NCI-H2227 treated with DMSO at 0.1 percent for 48 hours (cell line): ENCODE measurements at places on chromosomes 12 and 14.

- no peak for DNase-seq
These were observed 34.3 kb upstream of the TC2N start for GRCh38 chr14:91901449-91902226.

- no peak for DNase-seq
These were observed at the start of gene EXOC3L4 for GRCh38 chr14:103094406-103095209. TSS of gene EXOC3L4 (plus strand) at chr14:103094725. CDS start at chr14:103100220, 5,495 bp downstream.

GRCh38 chr12:8698132-8698851 is 501 bp downstream of the RIMKLB start:
- DNase-seq: no peak

DNA sequence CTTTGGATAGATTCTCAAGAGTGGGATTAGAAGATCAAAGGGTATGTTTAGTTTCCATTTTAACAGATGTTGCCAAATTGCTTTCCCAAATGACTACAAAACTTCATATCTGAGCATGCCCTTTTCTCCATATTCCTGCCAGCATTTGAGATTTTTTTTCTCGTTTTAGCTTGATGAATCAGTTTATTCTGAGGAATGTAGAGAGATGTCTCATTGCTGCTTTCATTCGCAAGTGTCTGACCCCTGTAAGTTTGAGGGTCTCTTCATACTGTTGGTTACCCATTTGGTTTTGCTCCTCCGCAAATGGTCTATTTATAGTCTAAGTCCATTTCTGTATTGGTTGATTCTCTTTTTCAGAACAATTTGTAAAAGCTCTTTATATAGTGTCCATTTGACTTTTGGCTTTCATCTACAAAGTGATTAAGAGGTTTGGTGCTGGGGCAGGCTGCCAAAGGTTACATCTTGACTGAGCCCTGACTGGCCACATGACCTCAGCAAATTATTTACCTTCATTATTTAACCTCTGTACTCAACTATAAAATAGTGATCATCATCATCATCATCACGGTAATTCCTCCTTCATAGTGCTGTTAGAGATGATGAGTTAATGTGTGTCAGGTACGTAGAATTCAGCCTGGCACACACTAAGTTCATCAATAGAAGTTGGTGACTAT is 33.6 kb downstream of the HCAR2 start:
- no peak for DNase-seq

DNA sequence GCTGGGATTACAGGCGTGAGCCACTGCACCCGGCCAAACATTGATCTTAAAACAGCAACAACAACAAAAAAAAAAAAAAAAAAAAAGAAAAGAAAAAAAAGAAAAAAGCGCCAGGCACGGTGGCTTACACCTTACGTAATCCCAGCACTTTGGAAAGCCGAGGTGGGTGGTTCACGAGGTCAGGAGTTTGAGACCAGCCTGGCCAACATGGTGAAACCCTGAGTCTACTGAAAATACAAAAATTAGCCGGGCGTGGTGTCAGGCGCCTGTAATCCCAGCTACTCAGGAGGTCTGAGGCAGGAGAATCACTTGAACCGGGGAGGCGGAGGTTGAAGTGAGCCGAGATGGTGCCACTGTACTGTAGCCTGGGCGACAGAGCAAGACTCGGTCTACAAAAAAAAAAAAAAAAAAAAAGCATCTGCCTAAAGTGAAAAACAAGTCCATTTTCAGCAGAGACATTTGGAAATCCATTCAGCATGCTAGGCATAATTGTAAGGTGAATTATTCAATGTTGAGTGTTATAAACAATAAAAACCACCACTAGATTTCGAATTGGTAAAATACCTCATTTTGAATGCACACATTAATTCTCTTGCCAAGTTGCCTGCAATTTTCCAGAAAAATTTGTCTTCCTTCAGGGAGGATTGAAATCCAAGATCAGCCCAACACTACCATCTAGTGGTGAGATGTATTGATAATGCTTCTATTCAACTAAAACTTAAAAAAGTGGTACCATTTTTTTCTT is 8.0 kb upstream of the CERS5 start:
- DNase-seq: peak; percentile 25

DNA sequence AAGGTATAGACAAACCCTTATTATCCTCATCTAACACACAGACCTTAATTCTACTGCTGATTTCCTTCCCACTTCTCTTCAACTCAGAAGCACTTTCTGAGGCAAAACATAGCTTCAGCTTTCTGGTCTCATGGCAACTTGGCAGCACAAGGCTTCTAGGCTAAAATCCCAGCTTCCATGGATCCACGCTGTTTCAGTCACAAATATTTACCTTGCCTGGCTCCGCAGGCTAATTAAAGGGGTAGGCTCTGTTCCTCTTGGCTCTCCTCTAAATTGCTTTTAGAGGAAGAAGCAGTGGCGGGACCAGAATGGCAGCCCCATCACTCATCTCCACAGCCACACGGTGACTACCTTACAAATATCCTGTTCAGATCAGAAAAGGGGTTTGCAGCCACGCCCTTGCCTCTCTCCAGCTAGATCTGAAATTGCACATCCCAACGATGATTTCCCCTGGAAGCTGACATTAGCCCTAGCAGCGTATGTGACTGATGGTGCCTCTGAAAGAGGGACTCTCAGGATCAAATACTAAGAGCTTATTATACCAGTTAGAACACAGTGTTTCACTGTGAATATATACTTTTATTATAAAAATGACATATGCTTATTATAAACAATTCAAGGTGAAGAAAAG is 221.5 kb upstream of the NUDT4 start:
- peak; percentile 78 for DNase-seq

GRCh38 chr12:101424620-101425019 is 17.0 kb upstream of the ARL1 start:
- no peak for DNase-seq

DNA sequence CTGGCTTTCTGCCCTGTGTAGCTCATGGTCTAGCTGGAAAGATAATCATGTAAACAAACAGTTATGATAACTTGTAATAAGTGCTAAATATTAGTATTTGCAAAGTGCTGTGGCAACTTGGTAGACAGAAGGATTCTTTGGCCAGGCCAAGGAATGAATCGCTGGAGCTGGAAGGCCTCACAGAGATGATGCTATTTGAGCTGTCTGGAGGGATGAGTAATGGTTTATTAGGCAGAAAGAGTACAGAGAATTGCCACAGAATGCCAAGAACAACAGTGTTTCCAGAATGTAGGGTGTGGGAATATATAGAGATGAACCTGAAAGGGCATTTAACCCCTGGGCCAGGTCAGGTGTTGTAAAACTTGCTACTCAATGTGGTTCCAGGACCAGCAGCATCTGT is 27.6 kb downstream of the OTX2 start:
- no peak for DNase-seq

GRCh38 chr12:13128291-13128965 is 25.0 kb upstream of the GSG1 start:
- no peak for DNase-seq

- DNase-seq: peak; percentile 73
These were observed at the start of gene VPS37B for GRCh38 chr12:122895704-122896636. TSS of gene VPS37B (minus strand) at chr12:122896124. CDS start at chr12:122896062, 62 bp downstream.

DNA sequence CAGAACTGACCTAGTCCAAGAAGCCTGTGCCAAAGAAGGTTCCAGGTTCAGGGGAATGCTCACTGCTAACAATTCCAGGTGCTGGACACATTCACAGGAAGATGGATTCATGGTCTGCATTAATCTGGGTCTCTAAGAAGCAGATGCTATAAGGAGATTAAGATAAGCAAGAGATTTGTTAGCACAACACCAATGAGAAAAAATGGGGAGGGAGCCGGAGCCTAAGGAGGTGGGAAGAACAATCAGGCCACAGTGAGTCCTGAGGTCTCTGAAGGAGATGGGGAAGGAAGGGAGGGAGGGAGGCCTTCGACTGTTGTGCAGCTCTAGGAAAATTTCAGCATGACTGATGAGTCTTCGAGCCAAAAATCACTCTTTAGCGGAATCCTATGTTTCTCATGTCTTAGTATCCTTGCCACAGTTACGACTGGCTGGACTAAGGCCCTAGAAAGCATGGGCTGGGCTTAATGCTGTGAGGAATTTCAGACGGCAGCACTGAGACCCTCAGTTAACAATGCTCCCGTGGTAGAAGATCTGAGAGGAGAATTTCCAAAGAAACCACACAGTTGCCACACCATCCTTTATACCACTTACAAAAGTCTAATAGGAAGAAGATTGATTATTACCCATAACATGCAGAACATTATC is 31.5 kb upstream of the PTGDR start:
- no peak for DNase-seq

DNA sequence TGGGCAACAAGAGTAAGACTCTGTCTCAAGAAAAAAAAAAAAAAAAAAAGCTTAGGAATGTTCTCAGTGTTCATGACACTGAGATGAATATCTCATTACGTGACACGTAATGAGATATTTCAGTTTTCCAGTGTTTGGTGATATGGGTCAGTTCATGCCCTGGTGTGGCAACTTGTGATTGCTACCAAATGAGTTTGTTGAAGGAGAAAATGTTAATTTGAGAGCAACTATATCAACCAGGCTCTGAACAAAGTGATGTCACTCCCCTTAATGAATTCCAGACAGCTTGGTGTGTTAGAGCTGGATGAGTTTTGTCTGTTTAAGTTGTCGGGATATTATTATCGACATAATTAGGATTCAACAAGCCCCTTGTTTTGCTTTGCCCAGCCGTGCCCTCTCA is 211.7 kb downstream of the DPF3 start:
- DNase-seq: no peak

GRCh38 chr14:39446131-39446744 is 14.0 kb upstream of the FBXO33 start:
- no peak for DNase-seq

DNA sequence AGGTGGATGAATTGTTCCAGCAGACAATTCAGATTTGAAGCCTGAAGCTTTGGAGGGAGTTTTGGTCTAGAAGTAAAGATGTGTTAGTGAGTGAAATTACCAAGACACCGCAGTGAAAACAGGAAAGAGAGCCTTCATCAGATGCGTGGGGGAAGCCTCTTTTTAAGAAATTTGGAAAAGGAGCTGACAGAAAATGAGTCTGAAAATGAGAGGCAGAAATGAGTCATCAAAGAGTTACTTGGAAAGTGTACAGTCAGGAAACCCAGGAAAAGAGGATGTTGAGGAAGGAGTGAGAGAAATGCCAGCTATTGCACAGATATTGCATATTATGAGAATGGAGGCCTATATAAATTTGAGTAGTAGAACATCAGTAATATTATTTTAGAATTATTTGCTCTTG is 520.7 kb downstream of the NRXN3 start:
- DNase-seq: no peak

GRCh38 chr12:107435072-107435471 is 250.5 kb upstream of the PWP1 start:
- no peak for DNase-seq

- no peak for DNase-seq
These were observed 100.9 kb downstream of the KIF26A start for GRCh38 chr14:104239185-104239775.

GRCh38 chr12:969821-970220 is 20.3 kb upstream of the RAD52 start:
- DNase-seq: no peak

DNA sequence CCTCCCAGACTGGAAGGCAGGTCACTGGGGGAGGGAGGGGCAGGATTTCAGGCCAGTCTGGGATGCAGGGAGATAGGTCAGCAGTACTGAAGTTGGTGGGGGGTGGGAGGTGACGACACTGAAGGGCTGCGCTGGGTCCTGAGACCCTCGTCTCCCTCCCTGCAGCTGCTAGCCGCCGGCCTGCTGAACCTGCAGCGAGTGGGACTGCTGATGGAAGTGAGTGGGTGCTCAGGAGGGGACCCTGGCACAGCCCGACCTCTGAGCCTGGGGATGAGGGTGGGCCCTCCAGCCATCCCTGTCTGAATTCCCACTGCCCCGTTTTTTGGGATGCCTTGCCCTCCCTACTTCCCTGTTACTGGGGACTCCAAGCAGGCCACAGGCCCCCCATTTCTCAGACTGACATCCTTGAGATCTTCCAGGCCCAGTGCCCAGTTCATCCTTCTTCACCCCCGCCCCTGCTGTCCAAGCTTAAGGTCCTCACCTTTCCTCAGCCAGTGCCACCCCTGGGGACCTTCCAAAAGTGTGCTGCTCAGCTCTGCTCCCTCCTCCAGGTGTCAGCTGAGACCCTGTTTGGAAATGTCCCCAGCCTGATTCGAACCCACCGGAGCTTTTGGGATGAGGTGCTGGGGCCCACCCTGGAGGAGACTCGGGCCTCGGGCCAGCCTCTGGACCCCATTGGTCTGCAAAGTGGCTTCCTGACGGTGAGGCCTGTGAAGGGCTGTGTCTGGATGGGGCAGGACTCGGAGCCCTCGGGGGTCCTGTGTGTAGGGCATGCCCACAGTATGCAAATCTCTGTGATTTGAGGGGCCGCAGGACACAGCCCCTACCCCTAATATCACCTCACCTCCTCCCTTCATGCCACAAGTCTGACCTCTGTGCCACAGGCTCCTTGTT is 5.5 kb downstream of the PLEKHG6 start:
- DNase-seq: no peak

GRCh38 chr12:104568935-104569334 is 112.2 kb downstream of the CHST11 start:
- no peak for DNase-seq

- no peak for DNase-seq
These were observed 149.7 kb downstream of the C12orf75 start for GRCh38 chr12:105480162-105480561.

- no peak for DNase-seq
These were observed 11.7 kb upstream of the TMED10 start for GRCh38 chr14:75188086-75188485.

GRCh38 chr14:65149116-65149515 is 46.8 kb upstream of the MAX start:
- DNase-seq: no peak

GRCh38 chr12:84712747-84713146 is 199.9 kb downstream of the SLC6A15 start:
- DNase-seq: no peak

- DNase-seq: no peak
These were observed 30.9 kb upstream of the WDR89 start for GRCh38 chr14:63672417-63673180.

- DNase-seq: no peak
These were observed 30.3 kb upstream of the WDR89 start for GRCh38 chr14:63671987-63672386.

GRCh38 chr12:110765111-110765510 is 22.4 kb upstream of the PPP1CC start:
- DNase-seq: peak; percentile 38

GRCh38 chr12:5694759-5695409 is 250.2 kb downstream of the ANO2 start:
- DNase-seq: no peak

DNA sequence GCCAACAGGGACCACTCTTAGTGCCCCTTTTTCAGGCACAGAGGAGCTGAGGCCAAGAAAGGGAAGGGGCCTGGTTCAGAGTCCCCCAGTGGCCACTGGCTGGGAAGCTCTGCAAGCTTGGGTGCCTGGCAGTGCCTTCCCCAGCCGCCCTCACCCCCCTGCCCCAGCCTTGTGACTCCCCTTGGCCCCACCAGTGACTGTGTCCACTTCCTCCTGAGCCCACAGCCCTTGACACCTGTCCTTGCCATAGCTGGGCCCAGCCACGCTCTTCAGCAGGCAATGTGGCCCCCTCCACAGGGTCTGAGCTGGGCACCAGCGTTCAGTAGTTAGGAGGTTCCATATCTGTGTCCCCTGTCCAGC is 19.0 kb upstream of the C14orf180 start:
- DNase-seq: no peak

- DNase-seq: no peak
These were observed 98.3 kb downstream of the SPTSSA start for GRCh38 chr14:34363733-34364134.
